Omental fat pad (tissue), 4 donors: ENCODE measurements at places on chromosomes 4 and X.

DNA sequence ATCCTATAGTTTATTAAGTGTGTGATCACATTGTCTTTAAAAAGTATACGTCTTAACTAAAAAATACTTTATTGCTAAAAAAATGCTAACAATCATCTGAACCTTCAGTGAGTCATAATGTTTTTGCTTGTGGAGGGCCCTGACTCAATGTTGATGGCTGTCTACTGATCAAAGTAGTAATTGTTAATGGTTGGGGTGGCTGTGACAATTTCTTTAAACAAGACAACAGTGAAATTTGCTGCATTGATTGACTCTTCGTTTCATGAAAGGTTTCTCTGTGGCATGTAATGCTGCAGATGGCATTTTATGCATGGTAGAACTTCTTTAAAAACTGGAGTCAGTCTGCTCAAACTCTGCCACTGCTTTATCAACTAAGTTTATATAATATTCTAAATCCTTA, 101.4 kb upstream of the IL15 start:
- DNase-seq, result no peak

DNA sequence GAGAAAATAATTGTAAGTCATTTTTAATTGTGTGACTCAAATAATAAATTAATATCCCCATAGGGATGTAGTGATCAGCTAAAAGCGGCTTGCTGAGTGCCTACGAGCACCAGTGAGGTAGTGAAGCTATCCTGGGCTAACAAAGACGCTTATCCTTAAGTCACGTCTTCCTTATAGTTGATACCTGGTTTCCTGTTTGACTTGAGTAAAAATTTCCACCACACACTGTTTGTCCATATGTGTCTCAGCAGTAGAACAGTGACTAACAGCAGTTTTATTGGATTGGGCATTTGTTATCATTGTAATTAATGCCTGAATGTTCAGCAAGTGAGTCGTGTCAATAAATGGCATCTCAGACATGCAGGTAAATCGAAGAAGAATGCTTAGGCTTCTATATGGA, 241.1 kb downstream of the GRXCR1 start:
- no peak for DNase-seq

- DNase-seq, result no peak
Observed at GRCh38 chr4:64822405-64822804, 413.2 kb upstream of the TECRL start.

DNA sequence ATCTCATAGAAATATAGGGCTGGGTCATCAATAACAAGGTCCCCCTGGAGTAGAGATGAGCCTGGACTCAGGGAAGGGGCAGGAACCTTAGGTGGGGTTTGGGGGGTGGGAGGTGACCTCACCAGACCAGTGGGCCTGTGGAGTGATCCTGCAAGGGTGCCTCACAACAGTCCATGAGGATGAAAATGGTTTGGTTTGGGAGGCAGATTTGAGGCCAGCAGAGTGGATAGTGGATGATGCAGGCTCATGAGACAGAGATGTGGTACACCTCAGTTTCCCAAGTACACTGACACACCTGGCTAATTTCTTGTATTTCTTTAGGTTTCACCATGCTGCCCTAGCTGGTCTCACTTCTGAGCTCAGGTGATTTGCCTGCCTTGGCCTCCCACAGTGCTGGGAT, 18.1 kb upstream of the TRIM60 start:
- DNase-seq, result no peak

DNA sequence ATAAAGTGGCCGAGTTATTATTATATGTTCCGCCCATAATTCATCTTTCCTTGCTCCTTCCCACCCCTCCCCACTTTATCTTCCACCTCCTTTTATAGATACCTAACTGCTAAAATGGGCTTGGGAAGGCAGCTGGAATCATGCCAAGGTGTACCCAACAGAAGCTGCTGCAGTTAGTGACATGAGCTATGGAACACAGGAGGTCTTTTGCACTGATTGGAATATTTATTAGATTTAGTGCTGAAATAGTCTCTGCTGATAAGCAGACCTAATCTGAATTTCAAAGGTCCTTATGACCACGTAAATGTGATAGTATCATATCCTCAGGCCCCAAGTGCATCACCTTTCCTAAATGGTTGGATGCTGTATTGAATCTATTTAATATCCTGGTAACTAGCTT, 64.9 kb downstream of the HMGB2 start:
- DNase-seq, result no peak
